ENCODE measurements at places on chromosomes 1 and 21. TPM values are rescaled to one million over a fixed set of nuclear protein-coding genes. Genes with fewer than 3 reads are reported as not detected.

The GNG4 gene
- 0.28 TPM for total RNA-seq

The PBXIP1 gene
- total RNA-seq, result 185 TPM

The CRP gene
- total RNA-seq, result not detected

The ZZZ3 gene
- 66.9 TPM for total RNA-seq

The AMPD1 gene
- total RNA-seq, result not detected

The KIF26B gene
- total RNA-seq, result 0.41 TPM

The SUCO gene
- total RNA-seq, result 43.5 TPM

DNA sequence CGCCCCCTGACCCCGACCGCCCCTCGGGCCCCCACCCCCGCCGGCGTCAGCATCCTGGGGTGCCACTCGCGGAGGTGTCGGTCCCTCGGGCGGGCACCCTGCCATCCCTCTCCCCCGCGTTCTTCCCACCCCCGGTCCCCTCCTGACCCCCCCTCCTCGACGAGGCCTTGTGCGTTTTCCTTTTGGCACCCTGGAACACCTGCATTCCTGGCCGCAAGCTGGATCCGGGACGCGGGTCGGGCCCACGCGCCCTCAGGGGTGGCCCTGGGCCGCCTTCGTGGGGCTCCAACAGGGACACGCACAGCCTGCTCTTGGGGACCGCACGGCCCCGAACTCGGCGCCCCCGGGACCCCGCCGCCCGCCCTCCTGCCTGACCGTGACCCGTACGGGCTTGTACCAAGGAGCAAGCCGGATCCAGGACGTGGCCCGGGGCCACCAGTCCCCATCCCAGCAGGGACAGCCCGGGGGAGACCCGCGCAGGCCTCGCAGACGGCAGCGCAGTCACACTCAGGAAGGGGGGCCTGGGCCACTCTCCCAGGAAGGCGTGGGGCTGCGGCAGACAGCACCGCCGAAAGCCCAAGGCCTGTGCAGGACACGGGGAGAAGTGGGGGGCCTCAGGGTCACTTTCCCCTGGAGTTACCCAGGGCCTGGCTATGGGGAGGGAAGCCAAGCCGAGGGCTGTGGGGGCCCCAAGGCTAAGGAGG lies 579 bp upstream of the SLC19A1 start:
- DNase-seq, result no peak

- no peak for DNase-seq
These were observed 68.4 kb downstream of the LPGAT1 start for GRCh38 chr1:211762206-211762605.

GRCh38 chr1:18217398-18218043 lies 109.9 kb downstream of the IGSF21 start:
- DNase-seq, result no peak

DNA sequence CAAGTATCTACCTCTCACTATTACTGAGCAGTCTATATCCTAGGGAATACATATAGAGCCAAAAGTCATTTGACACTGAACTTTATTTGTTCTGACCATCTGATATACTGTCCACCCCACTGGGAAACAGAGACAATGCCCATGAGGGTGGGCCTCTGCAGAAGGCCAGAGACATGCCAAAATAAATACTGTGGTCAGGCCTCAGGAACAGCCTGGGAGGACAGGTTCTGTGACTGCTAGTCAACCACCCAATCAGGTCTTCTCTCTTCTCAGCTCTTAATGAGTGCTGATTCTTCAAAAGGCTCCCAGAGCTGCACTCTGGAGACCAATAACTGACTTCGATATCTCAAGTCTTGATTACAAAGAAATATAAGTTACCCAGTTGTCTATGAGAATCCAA lies 5.5 kb upstream of the ANKRD35 start:
- no peak for DNase-seq

DNA sequence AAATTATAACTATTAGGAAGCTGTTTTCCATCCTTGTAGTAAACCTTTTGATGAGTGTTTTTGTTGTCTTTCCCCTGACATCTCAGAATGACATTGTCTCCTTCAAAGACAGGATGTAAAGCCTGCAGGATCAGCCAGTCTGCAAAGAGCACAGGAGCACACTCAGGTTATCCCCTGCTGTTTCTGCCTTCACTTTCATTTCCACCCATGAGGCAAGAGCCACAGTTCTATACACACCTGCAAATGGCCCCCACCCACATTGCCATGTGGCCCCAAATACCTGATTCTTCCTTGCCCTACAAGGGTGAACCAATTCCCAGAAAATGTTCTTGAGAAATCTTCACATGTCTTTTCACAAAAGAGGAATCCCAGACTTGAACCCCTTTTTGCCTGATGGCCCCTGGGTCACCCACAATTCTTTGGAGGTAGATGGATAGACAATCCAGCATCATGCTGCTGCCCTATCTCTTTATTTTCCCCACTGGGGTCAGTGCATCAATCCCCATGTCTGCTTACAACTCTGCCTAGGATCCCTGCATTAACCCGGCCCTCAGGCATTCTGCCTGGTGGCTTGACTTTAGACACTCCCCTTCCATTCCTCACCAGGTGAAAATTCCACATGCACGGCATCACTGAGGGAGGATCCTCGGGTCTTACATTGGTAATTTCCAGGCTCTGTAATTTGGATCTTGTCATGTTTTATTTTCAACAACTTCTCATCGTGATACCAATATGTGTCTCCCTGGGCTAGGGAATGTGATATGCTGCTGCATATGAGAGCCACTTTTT lies 2.6 kb downstream of the FCRL3 start:
- no peak for DNase-seq

- DNase-seq, result no peak
These were observed 948 bp downstream of the STK40 start for GRCh38 chr1:36384542-36385409.

GRCh38 chr1:116166011-116166571 lies 54.9 kb downstream of the MAB21L3 start:
- no peak for DNase-seq

- no peak for DNase-seq
These were observed 419.6 kb upstream of the B3GALT2 start for GRCh38 chr1:193606035-193606434.

DNA sequence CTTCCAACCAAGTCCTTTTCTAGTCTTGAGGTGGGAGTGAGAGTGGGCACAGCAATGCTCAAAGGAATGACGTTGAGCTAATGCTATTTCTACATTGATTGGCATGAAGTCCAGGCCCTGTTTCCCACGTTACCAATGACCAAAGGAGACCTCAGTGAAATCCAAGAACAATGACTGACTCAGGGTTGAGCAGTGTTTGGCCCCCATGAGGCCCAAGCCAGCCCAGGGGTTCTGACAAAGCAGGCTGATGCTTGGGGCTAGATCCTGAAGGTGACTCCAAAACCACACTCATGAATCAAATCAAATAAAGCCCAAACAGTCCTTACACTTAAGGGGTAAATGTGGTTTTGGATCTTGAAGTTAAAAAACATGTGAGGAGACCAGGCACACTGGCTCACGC lies 278.5 kb upstream of the GJB5 start:
- DNase-seq, result no peak

DNA sequence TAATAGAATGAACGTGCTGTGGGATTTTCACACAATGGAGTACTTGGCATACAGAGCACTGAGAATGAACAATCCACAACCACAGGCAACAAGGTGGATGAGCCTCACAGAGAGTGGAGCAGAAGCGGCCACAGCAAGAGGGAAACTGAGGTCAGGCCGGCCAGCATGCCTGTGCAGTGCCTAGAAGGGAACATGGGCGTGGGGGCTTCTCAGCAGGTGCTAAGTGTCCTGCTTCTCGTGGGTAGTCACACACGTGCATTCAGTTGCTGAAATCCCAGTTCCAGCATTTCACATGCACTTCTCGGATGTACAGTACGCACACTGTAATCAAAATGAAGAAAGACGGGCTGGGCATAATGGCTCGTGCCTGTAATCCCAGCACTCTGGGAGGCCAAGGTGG lies 33.1 kb downstream of the WDR4 start:
- DNase-seq, result no peak

DNA sequence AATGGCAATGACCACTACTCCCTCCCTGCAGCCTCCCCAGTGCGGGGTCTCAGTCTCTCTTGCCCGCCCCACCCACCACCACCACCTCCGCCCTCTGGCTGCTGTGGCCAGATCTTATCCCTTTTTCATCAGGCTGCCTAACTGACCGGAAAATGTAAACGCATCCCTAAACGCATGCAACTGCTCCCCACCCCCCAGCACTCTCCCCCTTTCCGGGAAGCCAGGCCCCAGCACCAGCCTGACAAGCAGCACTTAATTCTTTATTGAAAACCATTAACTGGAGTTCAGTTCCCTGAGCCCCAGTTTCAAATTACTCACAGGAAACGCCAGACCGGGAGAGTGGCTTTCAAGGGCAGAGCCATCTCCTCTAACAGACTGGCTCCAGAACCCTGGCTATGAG lies 147.7 kb downstream of the DMRTA2 start:
- DNase-seq, result no peak

GRCh38 chr21:42381347-42381984 lies 14.4 kb downstream of the TMPRSS3 start:
- no peak for DNase-seq

DNA sequence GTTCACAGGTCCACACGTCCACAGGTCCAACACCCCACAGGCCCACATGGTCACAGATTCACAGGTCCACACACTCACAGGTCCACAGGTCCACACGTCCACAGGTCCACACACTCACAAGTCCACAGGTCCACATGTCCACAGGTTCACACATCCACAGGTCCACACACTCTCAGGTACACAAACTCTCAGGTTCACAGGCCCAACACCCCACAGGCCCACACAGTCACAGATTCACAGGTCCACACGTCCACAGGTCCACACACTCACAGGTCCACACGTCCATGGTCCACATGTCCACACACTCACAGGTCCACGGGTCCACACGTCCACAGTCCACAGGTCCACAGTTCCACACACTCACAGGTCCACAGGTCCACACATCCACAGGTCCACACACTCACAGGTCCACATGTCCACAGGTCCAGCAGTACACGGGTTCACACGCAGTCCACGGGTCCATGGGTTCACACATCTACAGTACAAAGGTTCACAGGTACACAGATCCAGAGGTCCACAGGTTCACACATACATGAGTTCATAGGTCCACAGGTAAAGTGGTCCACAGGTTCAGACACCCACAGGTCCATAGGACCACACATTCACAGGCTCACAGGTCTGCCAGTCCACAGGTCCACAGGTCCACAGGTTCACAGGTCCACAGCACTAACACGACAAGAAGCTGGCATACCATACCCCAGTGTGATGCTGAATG lies 39.3 kb upstream of the COL6A2 start:
- DNase-seq, result no peak

GRCh38 chr1:28682840-28683239 lies 14.3 kb downstream of the GMEB1 start:
- DNase-seq, result no peak

DNA sequence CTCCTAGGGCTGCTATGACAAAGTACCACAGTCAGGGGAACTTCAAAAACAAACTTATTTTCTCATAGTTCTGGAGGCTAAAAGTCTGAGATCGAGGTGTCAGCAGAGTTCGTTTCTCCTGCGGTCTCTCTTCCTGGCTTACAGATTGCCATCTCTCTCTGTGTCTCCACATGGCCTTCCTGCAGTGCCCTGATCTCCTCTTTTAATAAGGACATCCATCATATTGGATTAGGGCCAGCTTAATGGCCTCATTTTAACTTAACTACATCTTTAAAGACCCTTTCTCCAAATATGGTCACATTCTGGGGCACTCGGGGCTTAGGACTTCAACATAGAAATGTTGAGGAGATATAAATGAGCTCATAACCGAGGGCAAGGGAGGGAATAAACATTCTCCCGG lies 12.2 kb downstream of the C1orf74 start:
- no peak for DNase-seq

GRCh38 chr1:180566026-180566425 lies 7.3 kb downstream of the OVAAL start:
- no peak for DNase-seq

DNA sequence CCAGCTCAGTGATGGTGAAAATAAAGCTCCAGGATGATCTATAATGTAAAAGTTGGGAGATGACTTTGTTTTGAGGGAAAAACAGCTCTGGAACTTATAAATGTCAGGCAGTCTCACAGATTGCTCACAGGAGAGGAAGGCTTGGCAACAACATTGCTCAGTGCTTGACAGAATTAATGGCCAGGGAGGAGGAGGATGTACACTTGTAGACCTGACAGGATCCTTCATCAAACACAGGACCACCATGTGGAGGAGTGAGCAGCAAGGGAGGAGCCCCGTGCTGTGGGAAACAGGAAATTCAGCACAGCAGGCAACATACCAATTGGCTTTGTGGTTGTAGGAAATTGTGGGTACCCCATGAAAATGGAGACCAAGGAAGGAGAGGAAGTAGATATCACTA lies 291.8 kb upstream of the CAMK1G start:
- no peak for DNase-seq

DNA sequence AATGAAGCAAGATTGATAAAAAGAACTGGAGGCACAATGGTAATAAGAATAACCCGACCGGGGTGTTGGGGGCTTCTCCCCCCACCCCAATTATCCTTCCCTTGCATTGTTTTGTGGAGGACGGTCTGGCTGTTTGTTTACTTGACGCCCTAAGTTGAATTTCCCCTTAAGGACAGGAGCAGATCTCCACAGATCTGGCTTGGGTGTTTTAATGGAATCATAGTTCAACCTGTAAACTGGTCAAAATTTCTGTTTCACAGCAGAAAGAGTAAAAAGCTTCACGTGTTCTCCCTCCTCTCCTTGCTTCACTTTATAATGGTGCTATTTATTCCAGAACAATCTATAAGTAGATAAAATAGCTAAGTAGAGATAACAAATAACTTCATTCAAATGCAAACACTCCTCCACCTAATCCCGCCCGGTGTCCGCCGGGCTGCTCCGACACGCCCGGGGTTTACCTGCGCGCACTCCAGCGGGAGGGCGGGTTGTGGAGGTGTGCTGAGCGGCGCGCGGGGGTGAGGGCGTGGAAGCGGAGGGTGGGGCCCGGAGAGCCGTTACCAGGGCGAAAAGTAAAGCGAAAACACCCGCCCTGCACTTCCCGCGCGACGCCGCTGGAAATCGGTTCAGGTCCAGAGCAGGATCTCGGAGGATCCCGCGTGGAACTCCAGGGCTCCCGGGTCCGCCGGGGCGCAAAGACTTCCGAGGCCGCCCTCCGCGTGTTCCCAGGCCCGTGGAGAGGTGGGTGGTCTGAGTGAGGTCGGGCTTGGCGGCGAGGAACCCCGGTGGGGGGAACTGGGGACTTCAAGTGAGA lies 2.0 kb upstream of the ATF3 start:
- no peak for DNase-seq
